ENCODE measurements at places on chromosomes 11 and 22. TPM values are rescaled to one million over a fixed set of nuclear protein-coding genes. Genes with fewer than 3 reads are reported as not detected.

The UBQLN3 gene
- total RNA-seq, result 1.9 TPM

The C11orf87 gene
- 0.49 TPM for total RNA-seq

The GGTLC2 gene
- total RNA-seq, result not detected

The SLC22A6 gene
- not detected for total RNA-seq

The CACNA1I gene
- total RNA-seq, result 0.24 TPM

The SPA17 gene
- 5.3 TPM for total RNA-seq

The TMEM191C gene
- 13.4 TPM for total RNA-seq

The LRRC56 gene
- total RNA-seq, result 2.6 TPM

The SERPIND1 gene
- 1.3 TPM for total RNA-seq

The CCDC81 gene
- total RNA-seq, result 3.2 TPM

The RAG1 gene
- total RNA-seq, result 0.66 TPM

The PRR33 gene
- total RNA-seq, result not detected

All from cardiac muscle cell (in vitro differentiated cells and primary cell).